Gastrocnemius medialis (tissue), 4 donors: ENCODE measurements at places on chromosomes 3 and 15. TPM values are rescaled to one million over a fixed set of nuclear protein-coding genes. Genes with fewer than 3 reads are reported as not detected.
A peak's percentile ranks its signal among the peaks of the same experiment; 100 is the strongest.

- no peaks in the 10 kb centered on the region for H3K27me3 ChIP-seq
- no peaks in the 10 kb centered on the region for H3K4me1 ChIP-seq
- peaks cover 73% of the 10 kb centered on the region for H3K36me3 ChIP-seq
These were observed 85.1 kb upstream of the OCA2 start for GRCh38 chr15:28184166-28184565.

- no peak for DNase-seq
- H3K27ac ChIP-seq, result peak overlapping the region; percentile 89
- no peaks in the 10 kb centered on the region for H3K27me3 ChIP-seq
- H3K36me3 ChIP-seq, result no peaks in the 10 kb centered on the region
- peaks cover 14% of the 10 kb centered on the region for H3K4me1 ChIP-seq
These were observed 1.2 kb downstream of the YEATS2 start for GRCh38 chr3:183698756-183699155.

DNA sequence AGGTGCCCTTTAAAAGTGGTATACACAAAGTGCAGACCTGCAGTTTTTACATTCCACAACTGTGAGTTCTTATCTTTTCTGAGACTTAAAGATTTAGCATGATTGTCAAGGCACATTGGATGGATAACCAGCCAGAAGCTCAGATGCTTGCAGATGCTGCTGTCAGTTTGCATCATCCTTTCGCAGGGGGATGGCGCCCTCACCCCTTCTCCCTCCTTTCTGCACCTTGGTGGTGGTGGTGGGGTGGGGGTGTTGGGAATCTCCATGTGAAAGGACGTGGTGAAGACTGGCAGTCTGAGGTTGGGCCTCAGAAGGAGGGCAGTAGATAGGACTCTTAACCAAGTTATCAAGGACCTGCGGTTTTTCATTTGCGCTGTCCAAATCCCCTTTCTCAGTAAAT lies 309.6 kb upstream of the SEMA6D start:
- no peak for DNase-seq
- no peaks in the 10 kb centered on the region for H3K27me3 ChIP-seq
- no peak overlapping the region for H3K4me3 ChIP-seq
- no peaks in the 10 kb centered on the region for H3K4me1 ChIP-seq
- no peak overlapping the region for H3K27ac ChIP-seq

GRCh38 chr3:113105093-113105449 lies 106.3 kb upstream of the BOC start:
- no peaks in the 10 kb centered on the region for H3K4me1 ChIP-seq
- no peak overlapping the region for H3K4me3 ChIP-seq
- H3K27ac ChIP-seq, result no peak overlapping the region
- no peak for DNase-seq
- H3K36me3 ChIP-seq, result no peaks in the 10 kb centered on the region

DNA sequence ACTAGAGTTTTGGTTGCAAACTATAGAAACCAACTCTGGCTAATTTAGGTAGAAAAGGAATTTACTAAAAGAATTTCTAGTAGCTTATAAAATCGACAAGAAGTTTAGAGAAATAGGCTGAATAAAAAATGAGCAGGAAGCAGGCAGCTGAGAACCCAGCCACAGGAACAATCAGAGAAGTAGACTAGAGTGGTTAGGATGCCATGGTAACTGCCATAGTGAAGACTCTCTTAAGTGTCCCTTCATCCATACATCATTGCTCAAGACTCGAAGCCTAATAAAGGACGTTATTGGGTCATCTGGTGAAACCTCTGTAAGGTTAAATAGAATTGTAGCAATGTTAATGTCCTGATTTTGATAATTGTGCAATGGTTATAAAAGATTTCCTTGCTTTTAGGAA lies 13.8 kb downstream of the AVEN start:
- H3K27ac ChIP-seq, result no peak overlapping the region
- H3K27me3 ChIP-seq, result no peaks in the 10 kb centered on the region
- no peaks in the 10 kb centered on the region for H3K36me3 ChIP-seq
- no peaks in the 10 kb centered on the region for H3K4me1 ChIP-seq
- DNase-seq, result no peak
- no peak overlapping the region for H3K4me3 ChIP-seq

GRCh38 chr15:88664151-88664778 lies 25.4 kb downstream of the ISG20 start:
- no peaks in the 10 kb centered on the region for H3K4me1 ChIP-seq
- H3K27ac ChIP-seq, result no peak overlapping the region
- no peak for DNase-seq
- no peak overlapping the region for H3K4me3 ChIP-seq

- no peak overlapping the region for H3K4me3 ChIP-seq
- H3K4me1 ChIP-seq, result no peaks in the 10 kb centered on the region
- H3K27ac ChIP-seq, result no peak overlapping the region
- H3K36me3 ChIP-seq, result peaks cover 76% of the 10 kb centered on the region
- no peak for DNase-seq
- H3K27me3 ChIP-seq, result no peaks in the 10 kb centered on the region
These were observed 15.4 kb upstream of the CXCR6 start for GRCh38 chr3:45927881-45928280.

GRCh38 chr15:88897456-88898194 lies 2.3 kb upstream of the HAPLN3 start:
- H3K36me3 ChIP-seq, result no peaks in the 10 kb centered on the region
- peaks cover 15% of the 10 kb centered on the region for H3K27me3 ChIP-seq
- no peak overlapping the region for H3K4me3 ChIP-seq
- peak overlapping the region; percentile 79 for H3K27ac ChIP-seq
- DNase-seq, result peak; percentile 88

- no peaks in the 10 kb centered on the region for H3K27me3 ChIP-seq
- H3K27ac ChIP-seq, result no peak overlapping the region
- H3K4me3 ChIP-seq, result no peak overlapping the region
These were observed 93.3 kb upstream of the HACD2 start for GRCh38 chr3:123678108-123678511.

GRCh38 chr3:18968120-18968519 lies 180.2 kb upstream of the KCNH8 start:
- no peak overlapping the region for H3K4me3 ChIP-seq
- no peaks in the 10 kb centered on the region for H3K36me3 ChIP-seq
- H3K27me3 ChIP-seq, result no peaks in the 10 kb centered on the region
- DNase-seq, result no peak
- H3K4me1 ChIP-seq, result no peaks in the 10 kb centered on the region

DNA sequence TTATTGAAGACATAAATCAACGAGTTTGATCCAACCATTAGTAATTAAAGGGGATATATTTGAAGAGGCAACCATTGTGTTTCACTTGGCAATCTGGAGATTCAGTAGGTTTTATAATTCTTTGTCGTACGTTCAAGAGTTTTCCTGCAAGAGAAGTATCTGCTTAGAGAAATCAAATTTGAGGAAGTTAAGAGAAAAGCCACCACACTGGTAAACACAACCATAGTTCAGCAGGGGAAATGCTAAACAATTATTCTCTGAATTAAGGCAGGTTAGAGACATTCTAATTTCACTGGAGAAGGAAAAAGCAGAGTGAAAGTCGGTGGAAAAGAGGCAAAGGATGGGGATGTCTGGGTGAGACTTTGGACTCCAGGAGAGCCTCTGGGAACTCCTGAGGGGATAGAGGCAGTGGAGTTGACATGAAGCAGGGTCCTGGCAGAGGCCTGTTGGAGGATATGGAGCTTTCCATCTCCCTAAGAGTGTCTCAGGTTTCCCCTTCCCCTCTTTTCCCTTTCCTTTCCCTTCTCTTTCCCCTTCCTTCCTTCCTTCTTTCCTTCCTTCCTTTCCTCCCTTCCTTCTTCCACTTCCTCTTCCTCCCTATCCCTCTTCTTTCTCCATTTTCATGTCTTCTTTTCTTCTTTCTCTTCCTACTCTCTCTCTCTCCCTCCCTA lies 26.5 kb downstream of the SPINK8 start:
- DNase-seq, result no peak
- no peaks in the 10 kb centered on the region for H3K27me3 ChIP-seq
- no peak overlapping the region for H3K4me3 ChIP-seq
- peaks cover 4% of the 10 kb centered on the region for H3K4me1 ChIP-seq
- H3K36me3 ChIP-seq, result no peaks in the 10 kb centered on the region
- no peak overlapping the region for H3K27ac ChIP-seq

- H3K36me3 ChIP-seq, result peaks cover 15% of the 10 kb centered on the region
- H3K27ac ChIP-seq, result no peak overlapping the region
- H3K4me1 ChIP-seq, result peaks cover 9% of the 10 kb centered on the region
- no peaks in the 10 kb centered on the region for H3K27me3 ChIP-seq
These were observed 48.5 kb downstream of the RGMA start for GRCh38 chr15:93040288-93041158.

- H3K4me3 ChIP-seq, result no peak overlapping the region
- H3K36me3 ChIP-seq, result no peaks in the 10 kb centered on the region
- H3K27me3 ChIP-seq, result no peaks in the 10 kb centered on the region
- peaks cover 87% of the 10 kb centered on the region for H3K4me1 ChIP-seq
- peak; percentile 62 for DNase-seq
These were observed 44.0 kb downstream of the SMAD3 start for GRCh38 chr15:67109141-67110034.

GRCh38 chr3:62379321-62379798 lies 6.0 kb upstream of the FEZF2 start:
- H3K4me1 ChIP-seq, result peaks cover 7% of the 10 kb centered on the region
- peaks cover 73% of the 10 kb centered on the region for H3K27me3 ChIP-seq
- DNase-seq, result no peak
- no peak overlapping the region for H3K27ac ChIP-seq

DNA sequence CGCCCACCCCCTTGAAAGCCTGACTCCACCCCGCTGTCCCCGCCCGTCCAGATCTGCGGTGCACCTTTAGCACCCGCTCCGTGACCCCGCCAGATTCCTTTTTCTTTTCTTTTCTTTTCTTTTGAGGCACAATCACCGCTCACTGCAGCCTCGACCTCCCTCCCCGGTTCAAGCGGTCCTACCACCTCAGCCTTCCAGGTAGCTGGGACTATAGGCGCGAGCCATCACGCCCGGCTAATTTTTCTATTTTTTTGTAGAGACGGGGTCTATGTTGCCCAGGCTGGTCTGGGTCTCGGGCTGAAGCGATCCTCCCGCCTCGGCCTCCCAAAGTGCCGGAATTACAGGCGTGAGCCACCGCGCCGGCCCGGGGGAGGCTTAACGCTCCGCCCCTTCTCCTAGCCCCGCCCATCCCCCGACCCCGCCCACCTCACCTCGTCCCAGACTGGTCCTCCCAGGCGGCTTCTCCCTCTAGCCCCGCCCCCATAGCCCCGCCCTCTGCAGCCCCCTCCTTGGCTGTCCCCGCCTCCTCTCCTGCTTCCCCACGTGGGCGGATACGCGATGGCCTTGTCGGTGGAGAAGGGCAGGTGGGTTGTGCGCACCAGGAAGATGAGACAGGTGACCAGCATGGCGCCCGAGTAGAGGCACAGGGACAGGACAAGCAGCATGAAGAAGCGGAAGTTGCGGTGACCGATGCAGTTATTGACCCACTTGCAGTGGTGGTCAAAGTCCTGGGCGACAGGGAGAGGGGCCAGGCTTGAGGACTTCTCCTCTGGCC lies 3.2 kb downstream of the ZDHHC19 start:
- peak; percentile 39 for DNase-seq
- H3K27ac ChIP-seq, result no peak overlapping the region
- peak overlapping the region; percentile 9 for H3K4me3 ChIP-seq
- peaks cover 5% of the 10 kb centered on the region for H3K27me3 ChIP-seq
- H3K36me3 ChIP-seq, result no peaks in the 10 kb centered on the region

- H3K4me3 ChIP-seq, result no peak overlapping the region
- H3K27ac ChIP-seq, result no peak overlapping the region
These were observed 61.8 kb upstream of the CHRNB4 start for GRCh38 chr15:78702609-78703333.

DNA sequence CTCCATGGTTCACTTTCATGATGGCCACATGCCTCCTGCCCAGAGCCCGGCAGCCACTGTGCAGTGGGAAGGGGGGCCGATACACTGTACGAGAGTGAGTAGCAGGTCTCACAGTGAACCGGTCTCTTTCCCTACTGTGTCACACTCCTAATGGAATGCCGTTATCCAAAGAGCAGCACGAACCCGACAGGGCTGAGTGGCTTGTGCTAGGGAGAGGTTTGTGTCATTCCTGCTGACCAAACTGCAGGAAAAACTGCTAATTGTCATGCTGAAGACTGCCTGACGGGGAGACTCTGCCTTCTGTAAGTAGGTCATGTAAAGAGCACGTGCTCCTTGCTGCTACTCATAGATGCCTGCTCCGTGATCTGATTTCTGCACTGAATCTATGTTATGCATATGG lies 105.1 kb downstream of the ARPP21 start:
- H3K27me3 ChIP-seq, result no peaks in the 10 kb centered on the region
- no peak overlapping the region for H3K4me3 ChIP-seq
- no peaks in the 10 kb centered on the region for H3K36me3 ChIP-seq
- H3K27ac ChIP-seq, result no peak overlapping the region
- H3K4me1 ChIP-seq, result no peaks in the 10 kb centered on the region

DNA sequence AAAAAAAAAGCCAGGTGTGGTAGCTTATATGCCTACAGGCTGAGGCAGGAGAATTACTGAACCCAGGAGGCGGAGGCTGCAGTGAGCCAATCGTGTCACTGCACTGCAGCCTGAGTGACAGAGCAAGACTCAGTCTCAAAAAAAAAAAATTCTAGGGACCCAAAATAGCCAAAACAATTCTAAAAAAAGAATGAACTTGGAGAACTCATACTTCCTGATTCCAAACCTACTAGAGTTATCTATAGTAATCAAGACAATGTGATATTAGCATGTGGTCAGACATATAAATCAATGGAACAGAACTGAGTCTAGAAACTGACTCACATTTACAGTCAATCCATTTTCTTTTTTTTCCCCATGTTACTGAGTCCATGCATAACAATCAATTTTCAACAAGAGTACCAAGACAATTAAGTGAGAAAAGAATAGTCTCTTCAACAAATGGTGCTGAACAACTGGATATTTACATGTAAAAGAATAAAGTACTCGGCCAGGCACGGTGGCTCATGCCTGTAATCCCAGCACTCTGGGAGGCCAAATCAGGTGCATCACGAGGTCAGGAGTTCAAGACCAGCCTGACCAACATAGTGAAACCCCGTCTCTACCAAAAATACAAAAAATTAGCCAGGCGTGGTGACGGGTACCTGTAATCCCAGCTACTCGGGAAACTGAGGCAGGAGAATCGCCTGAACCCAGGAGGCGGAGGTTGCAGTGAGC lies 11.9 kb downstream of the PRKAR2A start:
- DNase-seq, result no peak
- H3K27ac ChIP-seq, result peak overlapping the region; percentile 76
- peaks cover 14% of the 10 kb centered on the region for H3K4me1 ChIP-seq

- no peaks in the 10 kb centered on the region for H3K36me3 ChIP-seq
- DNase-seq, result no peak
- H3K4me3 ChIP-seq, result no peak overlapping the region
- H3K4me1 ChIP-seq, result no peaks in the 10 kb centered on the region
- H3K27ac ChIP-seq, result no peak overlapping the region
- no peaks in the 10 kb centered on the region for H3K27me3 ChIP-seq
These were observed 75.1 kb downstream of the FOXB1 start for GRCh38 chr15:60079210-60079609.

DNA sequence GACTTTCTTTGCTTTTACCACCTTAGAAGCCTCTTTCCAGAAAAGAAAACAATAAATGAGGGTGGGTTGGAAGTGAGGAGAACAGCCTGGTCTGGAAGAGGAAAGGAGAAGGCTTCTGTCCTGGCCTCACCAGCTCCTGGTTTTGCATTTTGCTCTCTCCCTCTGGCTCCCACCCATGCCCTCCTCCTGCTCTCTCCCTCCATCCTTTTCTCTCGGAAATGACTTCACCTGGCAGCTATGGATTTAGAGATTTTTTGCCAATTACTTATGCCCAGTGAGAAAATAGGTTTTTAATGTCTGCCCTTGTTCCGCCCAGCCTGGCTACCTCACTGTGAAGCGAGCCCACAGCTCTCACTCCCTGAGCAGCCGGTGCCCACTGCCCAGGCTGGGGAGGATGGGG lies 77.9 kb upstream of the NTRK3 start:
- H3K27me3 ChIP-seq, result no peaks in the 10 kb centered on the region
- no peak overlapping the region for H3K4me3 ChIP-seq
- H3K36me3 ChIP-seq, result no peaks in the 10 kb centered on the region
- no peak overlapping the region for H3K27ac ChIP-seq

RETNLB gene
- total RNA-seq, result not detected

OR4F6 gene
- total RNA-seq, result not detected

EOMES gene
- total RNA-seq, result not detected

FGF7 gene
- total RNA-seq, result 2.5 TPM

ASB14 gene
- 3.4 TPM for total RNA-seq
